ENCODE measurements at places on chromosomes 2 and 18. TPM values are rescaled to one million over a fixed set of nuclear protein-coding genes. Genes with fewer than 3 reads are reported as not detected.

GRCh38 chr2:100623033-100623715 is 60.4 kb downstream of the PDCL3 start:
- no peak for DNase-seq
- H3K27me3 ChIP-seq = peaks cover 2% of the 10 kb centered on the region
- no peaks in the 10 kb centered on the region for H3K36me3 ChIP-seq
- no peak overlapping the region for H3K4me3 ChIP-seq
- no peak overlapping the region for H3K27ac ChIP-seq
- peaks cover 4% of the 10 kb centered on the region for H3K4me1 ChIP-seq

Gene CERKL
- not detected for total RNA-seq

GRCh38 chr2:228556717-228557116 is 375.2 kb upstream of the SPHKAP start:
- no peaks in the 10 kb centered on the region for H3K4me1 ChIP-seq
- H3K36me3 ChIP-seq = no peaks in the 10 kb centered on the region
- H3K27me3 ChIP-seq = no peaks in the 10 kb centered on the region
- H3K27ac ChIP-seq = no peak overlapping the region
- H3K4me3 ChIP-seq = no peak overlapping the region

Gene VWC2L
- total RNA-seq = not detected

Gene LCT
- 0.22 TPM for total RNA-seq

Gene GPBAR1
- 1.1 TPM for total RNA-seq

DNA sequence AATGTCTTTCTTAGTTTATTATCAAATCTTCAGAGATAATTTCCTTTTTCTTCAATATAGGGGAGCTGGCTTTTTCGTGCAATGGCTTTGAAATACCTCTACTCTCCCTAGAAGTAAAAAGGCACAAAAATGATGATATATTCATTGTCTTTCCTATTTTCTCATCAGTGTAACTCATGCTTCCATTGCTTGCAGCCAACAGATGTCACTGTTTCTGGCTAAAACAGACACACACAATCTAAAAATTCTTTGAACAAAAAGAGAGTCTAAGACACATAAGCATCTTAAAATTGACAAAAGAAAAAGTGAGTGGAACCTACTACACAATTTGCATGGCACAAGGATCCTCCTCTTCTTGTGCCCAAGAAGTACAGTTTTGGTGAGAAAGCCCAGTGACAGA is 448.7 kb upstream of the VRK2 start:
- no peak overlapping the region for H3K27ac ChIP-seq
- H3K36me3 ChIP-seq = no peaks in the 10 kb centered on the region
- H3K4me1 ChIP-seq = no peaks in the 10 kb centered on the region
- no peaks in the 10 kb centered on the region for H3K27me3 ChIP-seq
- no peak for DNase-seq
- no peak overlapping the region for H3K4me3 ChIP-seq
